H9 (cell line): ENCODE measurements at places on chromosomes 11 and 22. TPM values are rescaled to one million over a fixed set of nuclear protein-coding genes. Genes with fewer than 3 reads are reported as not detected.

TENM4 gene
- 4.3 and 4.6 TPM in 2 replicates for total RNA-seq

FERMT3 gene
- total RNA-seq: 6.6 and 10.6 TPM in 2 replicates

- no peak for DNase-seq
Observed at GRCh38 chr11:122646549-122647340, 8.8 kb upstream of the UBASH3B start.

DNA sequence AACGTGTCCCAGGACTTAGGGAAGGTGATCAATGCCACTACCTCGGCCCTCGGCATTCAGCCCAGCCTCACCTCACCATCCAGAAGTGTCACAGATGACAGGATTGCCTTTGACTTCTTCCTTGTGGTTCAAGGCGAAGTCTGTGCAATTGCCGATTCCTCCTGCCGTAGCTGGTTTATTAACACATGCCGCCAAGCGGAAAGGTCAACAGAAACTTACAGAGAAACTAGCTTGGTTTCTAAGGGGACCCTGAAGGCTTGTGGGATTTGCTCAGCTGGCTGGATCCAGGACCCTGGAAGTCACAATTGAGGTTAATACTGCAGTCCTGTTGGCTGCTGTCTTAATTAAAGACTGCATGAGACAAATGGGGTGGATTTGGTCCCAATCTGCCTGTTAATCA lies 65.6 kb downstream of the SHANK2 start:
- DNase-seq: no peak

- no peak for DNase-seq
Observed at GRCh38 chr11:2990617-2991451, 1.3 kb downstream of the NAP1L4 start.
